ENCODE measurements at places on chromosomes 1 and 21. TPM values are rescaled to one million over a fixed set of nuclear protein-coding genes. Genes with fewer than 3 reads are reported as not detected.

The TLCD4 gene
- total RNA-seq = 6.3 TPM

The GBP5 gene
- not detected for total RNA-seq

The CD58 gene
- 23.1 TPM for total RNA-seq

The RXFP4 gene
- total RNA-seq = 0.07 TPM

The TNFRSF1B gene
- total RNA-seq = 0.53 TPM

The RHD gene
- not detected for total RNA-seq

The GORAB gene
- total RNA-seq = 6.6 TPM

The GBP4 gene
- 0.01 TPM for total RNA-seq
